ENCODE measurements at places on chromosomes 6 and 20. TPM values are rescaled to one million over a fixed set of nuclear protein-coding genes. Genes with fewer than 3 reads are reported as not detected.

Gene HRH3
- total RNA-seq = not detected

Gene PCIF1
- total RNA-seq = 22.5 TPM

Gene RCAN2
- 273 TPM for total RNA-seq

Gene ATP6V1G2
- total RNA-seq = 2.2 TPM

Gene SDHAF4
- 16.6 TPM for total RNA-seq

Gene SULF2
- 29.5 TPM for total RNA-seq

Gene HNF4A
- total RNA-seq = not detected

Gene TGM2
- total RNA-seq = 581 TPM

Gene PRSS35
- not detected for total RNA-seq

Gene HLA-DMA
- total RNA-seq = 19.7 TPM
